Renal pelvis (tissue), 12 donors: ENCODE measurements at places on chromosomes 12 and 14.

DNA sequence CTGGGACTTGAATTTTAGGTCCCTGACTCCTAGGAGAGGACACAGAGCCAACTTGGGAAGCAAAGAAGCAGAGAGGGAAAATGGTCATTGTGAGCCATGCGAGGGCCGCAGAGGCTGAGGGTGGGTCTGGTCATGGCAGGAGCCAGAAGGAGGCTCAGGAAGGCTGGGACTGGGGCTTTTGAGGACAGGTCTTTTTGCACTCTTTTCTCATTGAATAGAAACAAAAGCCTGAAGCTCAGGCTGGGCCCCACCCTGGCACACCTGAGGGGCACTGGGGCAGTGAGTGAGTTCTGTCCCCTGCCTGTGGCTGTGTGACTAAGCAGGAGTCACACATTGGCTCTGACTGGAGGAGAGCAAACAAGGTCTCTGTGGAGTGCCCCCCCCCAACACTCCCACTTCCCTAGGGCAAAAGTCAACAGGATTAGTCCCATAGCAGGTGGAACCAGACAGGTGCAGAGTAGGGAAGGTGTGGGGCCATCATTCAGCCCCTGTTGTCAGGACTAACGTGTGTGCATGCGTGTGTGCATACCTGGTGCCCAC is 2.8 kb downstream of the KRT7 start:
- no peak for DNase-seq

DNA sequence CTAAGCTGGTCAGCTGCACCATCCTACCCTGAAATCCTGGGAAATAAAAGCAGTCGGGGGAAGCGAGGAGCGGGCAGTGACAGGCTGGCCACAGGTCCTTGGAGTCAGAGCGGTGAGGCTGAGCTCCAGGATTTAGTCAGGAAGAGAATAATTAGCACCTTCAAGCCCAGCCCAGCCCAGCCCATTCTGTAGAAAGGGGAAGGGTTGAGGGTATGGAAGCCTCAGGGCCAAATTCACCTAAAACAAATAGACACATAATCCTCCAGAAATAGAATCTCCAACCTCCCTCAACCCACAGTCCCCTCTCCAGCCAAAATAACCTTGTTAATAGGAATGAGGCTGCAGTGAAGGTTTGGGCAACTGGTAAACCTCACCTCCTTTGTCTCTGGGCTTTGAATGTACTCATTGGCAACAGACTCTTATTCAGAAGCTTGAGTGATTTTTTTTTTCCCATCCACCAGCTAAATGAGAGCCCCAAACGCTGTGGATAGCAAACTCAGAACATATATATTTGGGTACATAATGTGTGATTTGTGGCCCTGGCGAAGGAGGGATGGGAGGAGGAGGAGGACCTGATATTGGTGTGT is 334.1 kb downstream of the DPF3 start:
- DNase-seq: no peak

DNA sequence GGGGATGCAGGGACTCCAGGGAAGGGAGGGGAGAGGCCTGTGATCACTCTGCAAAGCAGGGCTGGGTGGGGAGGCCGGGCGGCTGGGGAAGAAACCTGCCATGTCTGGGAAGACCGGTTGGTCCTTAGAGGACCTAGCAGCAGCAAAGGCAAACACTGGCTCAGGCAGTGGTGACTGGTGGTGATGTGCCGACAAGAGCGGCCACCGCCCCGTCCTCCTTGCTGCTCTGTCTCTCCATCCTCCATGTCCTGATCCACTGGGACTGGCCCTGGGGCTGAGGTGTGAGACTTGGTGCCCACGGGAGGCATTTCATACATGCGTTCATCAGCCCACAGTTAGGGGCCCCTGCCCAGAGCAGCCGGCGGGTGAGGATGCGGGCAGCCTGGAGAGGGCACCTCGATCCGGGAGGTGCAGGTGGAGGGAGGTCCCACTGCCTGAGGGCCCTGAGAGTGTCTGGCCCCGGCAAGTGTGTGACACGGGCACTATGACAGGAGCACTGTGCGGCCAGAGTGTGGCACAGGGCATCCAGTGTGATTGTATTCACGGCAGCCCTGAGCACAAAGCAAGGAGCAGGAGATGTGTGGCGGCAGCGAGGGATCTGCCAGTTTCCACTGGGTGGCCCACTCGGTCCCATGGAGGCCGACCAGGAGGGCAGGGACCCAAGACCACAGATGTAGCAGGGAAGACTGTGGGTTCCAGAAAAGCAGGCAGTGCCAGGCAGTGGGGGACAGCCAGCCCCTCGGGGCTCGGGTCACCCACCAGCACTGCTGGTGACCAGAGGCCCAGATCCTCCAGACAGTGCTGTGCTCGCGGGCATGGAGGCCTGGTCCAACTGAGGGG is 13.9 kb downstream of the ANKRD9 start:
- no peak for DNase-seq

DNA sequence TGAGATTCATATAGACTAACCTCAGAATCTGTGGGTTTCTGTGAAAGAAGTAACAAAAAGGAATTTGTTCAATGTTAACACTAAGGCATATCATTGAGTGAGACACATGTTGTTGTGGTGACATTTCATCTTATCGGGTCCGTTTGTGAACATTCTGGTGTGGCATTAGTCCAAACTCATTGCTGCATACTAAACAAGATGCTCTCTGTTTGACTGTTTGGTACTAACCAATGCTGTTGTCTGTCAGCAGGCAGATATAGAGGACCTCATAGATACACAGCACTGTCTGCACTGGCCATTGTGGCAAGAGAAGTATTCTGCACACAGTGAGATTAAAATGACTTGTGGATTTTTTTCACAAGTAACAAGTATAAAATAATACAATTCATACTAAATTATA is 41.2 kb downstream of the SLC25A21 start:
- no peak for DNase-seq

DNA sequence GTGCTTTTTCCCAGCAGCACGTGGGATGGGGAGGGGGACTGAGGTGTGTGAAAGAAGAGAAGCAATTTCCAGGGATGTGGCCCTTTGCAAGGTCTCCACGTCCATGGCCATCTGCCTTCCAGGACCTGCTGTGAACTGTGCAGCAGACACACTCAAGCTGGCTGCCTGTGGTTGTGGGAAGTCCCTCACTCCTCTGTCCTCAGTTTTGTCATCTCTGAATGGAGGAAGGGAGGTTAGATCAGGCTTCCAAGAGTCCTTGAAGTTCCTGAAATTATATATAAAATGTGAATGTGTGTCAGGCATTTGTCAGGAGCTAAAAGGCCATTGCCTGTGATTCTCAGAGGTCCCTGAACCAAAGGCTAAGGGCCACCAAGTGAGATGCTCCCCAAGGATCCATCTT is 328.2 kb downstream of the CACNA1C start:
- DNase-seq: no peak

DNA sequence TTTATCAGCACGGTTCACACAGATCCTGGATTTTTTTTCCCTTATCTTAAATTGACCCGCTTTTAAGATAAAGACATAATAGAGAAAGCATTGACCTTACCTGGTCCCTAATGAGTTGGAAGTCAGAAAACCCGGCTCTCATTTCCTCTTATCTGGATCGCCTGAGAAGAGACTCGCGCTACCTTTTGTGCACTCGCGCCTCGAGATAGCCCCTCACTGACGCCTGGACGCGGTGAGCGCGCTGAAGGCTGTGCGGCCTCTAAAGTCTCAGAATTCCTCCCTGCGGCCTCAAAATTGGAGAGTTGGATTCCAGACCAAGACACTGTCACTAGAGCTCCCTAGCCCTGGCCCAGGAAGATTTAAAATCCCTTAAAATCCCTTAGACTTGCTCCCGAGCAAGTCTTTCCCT is 7.0 kb downstream of the NKX2-1 start:
- no peak for DNase-seq

DNA sequence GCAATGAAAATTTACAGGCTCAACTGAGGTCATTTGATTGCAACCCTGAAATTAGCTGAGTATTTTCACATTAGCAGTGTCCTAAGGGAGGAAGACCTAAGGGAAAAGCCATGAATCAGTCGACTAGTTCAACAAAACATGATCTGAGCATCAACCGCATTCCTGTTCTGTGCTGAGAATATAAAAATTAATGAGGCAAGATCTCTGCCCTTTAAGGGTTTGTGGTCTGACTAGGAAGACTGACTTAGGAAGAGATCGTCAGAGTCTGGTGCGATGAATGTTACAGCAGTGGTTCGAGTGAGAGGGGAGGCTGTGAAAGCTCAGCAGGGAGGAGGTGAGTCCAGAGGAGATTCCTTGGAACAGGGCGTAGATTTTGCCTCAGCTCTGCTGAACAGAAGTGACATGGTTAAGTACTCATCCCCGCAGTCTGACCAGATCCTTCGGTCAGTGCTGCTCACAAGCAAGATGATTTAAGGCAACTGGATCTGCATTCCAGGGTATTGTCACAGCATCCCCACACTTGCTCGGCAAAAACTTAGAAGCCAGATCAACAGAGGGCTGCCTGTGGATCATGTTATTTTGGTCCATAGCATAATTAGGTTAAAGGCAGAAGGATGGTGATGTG is 49.6 kb downstream of the BMAL2 start:
- peak; percentile 77 for DNase-seq

GRCh38 chr14:38012056-38012455 is 195.6 kb upstream of the SSTR1 start:
- no peak for DNase-seq

GRCh38 chr14:94394581-94395207 is 6.3 kb upstream of the SERPINA1 start:
- no peak for DNase-seq

DNA sequence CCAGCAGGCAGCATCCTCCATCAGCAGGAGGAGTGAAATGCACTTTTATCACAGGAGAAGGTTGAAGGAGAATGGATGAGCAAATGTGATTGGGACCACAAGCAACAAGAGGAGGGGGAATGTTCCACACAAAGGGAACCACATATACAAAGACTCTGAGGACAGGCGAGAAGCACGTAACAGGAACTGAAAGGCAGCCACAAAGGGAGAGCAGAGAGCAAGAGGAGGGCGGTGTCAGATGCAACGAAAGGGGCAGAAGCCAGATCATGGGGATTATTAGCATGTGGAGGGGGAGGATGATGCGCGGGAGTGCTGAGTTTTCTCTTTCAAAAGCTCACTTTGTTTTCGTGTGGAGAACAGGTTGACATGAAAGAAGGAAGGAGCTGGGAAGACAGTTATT is 241.1 kb downstream of the SPTSSA start:
- DNase-seq: peak; percentile 22

DNA sequence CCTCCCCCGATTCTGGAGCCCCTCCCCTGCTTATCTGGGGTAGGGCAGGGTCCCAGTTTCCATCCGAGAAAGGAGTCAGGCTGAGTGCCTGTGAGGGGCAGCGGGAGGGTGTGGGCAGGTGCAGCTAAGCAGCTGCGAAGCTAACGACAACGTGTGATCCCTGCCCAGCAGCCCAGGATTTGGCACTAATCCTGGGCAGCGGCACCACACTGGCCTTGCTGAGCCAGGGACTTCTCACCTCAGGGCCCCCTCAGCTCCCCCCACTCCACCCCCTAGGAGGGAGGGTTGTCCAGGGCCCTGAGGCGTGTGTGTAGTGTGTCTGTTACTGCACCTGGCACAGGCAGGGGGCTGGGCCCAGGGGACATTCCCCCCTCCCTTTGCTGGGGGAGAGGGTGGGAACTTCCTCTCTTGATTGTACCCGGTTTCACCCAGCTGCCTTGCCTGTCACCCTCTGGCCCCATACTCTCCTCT is 1.8 kb downstream of the SMIM41 start:
- DNase-seq: no peak

- no peak for DNase-seq
Observed at GRCh38 chr14:97924922-97925613, 1127.9 kb downstream of the VRK1 start.

- DNase-seq: no peak
Observed at GRCh38 chr12:7705846-7706245, 5.4 kb upstream of the DPPA3 start.

DNA sequence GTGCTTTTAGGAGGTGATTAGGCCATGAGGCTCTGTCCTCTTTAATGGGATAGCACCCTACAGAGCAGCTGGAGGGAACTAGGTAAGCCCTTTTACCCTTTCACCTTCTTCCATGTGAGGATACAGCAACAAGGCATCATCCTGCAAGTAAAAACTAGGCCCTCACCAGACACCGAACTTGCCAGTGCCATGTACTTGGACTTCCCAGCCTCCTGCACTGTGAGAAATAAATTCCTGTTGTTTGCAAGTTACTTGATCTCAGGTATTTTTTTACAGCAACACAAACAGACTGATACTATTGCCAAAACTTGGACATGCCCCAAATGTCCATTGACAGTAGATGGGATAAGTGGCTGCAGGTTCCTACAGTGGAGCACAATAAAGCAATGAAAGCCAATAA is 85.8 kb upstream of the MAP1LC3B2 start:
- no peak for DNase-seq

DNA sequence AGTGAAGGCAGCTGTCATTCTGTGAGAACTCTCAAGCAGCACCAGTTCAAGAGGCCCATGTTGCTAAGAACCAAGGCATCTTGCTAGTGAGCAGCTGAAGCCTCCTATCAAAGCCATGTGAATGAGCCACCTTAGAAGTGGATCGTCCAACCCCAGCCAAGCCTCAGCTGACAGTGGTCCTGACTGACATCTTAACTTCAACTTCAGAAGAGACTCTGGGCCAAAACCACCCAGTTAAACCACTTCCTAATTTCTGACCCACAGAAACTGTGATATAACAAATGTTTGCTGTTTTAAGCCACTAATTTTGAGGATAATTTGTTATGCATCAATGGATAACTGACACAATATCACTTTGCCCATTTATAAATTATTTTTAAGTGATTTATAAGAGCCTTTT is 256.0 kb downstream of the RPAP3 start:
- DNase-seq: no peak

GRCh38 chr14:59131938-59132795 is 56.3 kb upstream of the DAAM1 start:
- DNase-seq: peak; percentile 61

GRCh38 chr12:15722951-15723350 is 66.2 kb downstream of the EPS8 start:
- no peak for DNase-seq

DNA sequence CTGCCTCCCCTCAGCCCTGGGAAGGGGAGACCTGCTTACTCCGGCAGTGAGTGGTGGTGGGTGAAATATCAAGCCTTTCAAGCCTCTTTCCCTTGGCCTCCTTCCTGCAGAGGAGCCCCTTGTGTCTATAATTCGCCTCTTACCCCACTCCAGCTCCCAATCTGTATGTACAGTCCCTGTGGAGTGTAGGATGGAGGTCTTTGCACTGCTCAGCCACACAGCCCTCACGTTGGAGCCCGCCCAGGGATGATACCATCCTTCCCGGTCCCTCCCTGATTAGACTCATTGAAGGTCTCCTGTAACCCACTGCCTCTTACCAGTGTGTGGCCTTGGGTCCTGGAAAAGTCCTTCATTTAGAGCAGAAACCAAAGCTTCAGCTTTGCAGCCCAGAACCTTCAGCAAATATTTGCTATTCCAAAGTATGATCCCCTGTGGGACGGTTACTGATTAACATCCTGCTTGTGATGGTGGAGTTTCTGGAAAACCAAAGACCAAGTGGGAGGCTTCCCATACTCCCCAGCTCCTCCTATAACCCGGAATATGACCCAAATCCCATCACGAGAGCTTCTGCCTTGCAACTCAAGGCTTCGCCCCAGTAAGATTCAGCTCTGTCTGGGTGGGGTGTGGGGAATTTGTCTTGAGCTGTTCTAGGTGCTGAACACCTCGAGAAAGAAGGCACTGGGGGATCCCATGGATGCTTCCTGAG is at the start of gene SERPINA10:
Gene SERPINA10 (minus strand): TSS at position 397 of the 706 bp plus-strand sequence. CDS start 2,675 bp downstream, outside the sequence.
- DNase-seq: no peak

GRCh38 chr12:40208707-40209446 is 15.9 kb upstream of the LRRK2 start:
- DNase-seq: no peak
